ENCODE measurements at places on chromosomes 1 and 21.
A peak's percentile ranks its signal among the peaks of the same experiment; 100 is the strongest.

- DNase-seq = no peak
These were observed 6.4 kb downstream of the ASAP3 start for GRCh38 chr1:23477359-23478144.

GRCh38 chr1:59565611-59566410 lies 248.9 kb upstream of the HOOK1 start:
- DNase-seq = no peak

DNA sequence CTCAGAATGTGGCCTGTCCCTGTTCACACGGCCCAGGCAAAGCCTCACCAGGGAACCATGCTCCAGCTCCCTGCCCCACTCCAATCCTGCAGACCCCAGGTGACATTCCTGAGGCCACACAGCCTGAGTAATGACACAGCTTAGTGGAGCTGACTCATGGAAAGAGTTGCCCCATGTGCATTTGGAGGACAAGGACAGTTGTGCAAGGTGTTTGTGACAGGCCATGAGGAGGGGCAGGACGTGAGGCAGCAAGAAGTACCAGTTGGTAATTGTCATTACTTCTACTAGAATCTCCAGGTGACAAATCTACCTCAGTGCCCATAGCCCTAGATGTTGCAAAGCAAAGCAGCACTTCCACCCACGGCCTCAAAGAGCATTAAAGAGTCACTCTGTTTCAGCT lies 15.2 kb downstream of the PRR9 start:
- DNase-seq = peak; percentile 72

DNA sequence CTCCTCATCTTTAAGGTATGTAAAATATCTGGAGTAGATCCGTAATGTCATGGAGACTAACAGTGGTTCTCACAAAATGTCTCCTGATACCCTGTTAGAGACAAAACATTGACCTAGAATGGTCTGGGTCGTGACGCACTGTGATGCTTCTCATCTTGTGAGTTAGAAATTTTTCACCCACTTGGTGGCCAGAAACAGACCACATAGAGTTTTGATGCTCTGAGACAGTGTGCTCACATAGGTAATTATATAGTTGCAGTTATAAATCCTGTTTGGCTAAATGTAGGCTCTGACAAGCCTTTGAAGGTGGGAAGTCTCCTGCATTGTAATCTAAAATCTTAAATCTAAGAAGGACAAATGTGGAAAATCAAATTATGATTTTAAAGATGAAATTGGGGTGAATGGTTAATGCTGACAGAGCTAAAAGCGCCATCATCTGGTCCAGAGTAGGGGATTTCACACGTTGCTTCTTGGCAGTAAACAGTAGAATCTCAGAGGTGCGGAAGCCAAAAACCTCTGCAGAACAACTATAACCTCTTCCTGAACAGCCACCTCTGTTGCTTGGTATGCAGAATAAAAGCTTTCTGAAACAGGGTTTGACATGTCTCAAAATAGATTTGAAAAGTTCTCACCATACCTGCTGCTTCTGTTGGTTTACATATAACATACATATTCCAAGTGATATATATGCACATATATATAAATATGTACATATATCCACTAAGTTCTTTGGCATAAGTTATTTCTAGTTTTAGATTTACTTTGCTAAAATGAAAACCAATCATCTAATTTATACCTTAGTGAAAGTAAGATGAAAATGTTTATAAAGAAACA lies 17.1 kb downstream of the RPAP2 start:
- no peak for DNase-seq

- no peak for DNase-seq
These were observed 606.3 kb upstream of the PLXNA2 start for GRCh38 chr1:208850442-208850841.

- DNase-seq = no peak
These were observed 11.4 kb downstream of the FAM89A start for GRCh38 chr1:231028682-231029081.

DNA sequence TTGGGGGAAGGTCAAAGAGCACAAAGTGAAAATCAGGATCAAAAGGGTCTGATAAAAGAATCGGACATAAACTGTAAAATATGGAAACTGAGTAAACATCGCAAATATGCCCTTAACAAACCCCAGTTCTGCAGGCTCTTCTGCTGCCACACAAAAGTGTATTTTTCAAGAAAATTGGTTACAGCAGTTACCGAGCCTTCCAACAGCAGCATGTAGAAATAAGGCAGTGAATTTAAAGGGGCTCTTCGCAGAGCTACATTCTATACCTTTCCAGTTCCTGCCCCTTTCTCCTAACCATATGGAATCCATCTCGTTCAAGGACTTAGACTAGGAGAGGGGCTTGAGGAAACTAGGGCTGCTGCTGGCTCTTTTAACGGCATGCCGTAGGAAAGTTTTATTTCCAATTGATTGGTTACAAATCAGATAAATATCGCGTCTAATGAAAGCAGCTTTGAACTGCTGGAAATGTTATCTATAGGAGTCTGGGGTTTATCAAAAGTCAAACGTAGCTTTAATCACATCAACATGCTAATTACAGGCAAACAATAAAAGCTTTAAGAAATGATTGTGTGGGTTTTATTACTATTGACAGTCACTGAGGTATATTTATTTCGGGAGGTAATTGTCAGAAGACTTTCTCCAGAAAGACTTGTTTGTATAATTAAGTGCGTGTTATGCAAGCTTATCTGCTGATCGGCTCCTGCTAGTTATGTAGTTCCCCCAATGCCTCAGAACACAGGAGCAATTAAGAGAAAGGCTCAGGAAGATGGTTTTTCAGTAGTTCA lies 59.1 kb downstream of the GORAB start:
- no peak for DNase-seq

DNA sequence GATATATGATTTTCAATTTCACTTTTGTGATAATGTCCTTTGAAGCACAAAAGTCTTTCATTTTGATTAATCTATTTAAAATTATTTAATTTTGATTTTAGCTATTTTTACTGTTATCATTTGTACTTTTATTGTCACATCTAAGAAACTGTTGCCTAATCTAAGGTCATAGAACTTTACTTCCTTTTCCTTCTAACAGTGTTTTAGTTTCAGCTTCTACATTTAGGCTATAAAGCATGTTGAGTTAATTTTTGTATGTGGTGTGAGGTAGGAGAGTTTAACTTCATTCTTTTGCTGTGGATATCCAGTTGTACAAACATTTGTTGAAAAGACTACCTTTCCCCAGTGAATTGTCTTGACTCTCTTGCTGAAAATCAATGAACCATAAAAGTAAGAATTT lies 204.5 kb downstream of the TM2D1 start:
- peak; percentile 67 for DNase-seq

DNA sequence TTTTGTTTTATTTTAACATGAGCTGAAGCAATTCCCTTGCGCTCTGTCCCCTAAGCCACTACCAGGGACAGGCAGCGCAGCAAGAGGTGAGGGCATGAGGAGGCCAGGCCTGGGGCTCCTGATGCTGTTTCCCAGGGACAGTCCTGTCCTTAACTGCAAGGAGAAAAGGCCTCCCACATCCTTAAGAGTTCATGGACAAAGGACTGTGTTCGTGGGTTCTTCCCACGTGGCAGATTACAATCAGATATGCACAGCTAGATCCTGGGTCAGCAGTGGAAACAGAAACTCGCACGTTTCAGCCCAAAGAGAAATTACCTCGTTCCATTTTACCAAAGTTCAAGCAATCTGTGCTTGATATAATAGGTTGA lies 85.8 kb downstream of the MIS18A start:
- DNase-seq = no peak

- DNase-seq = no peak
These were observed 502.8 kb downstream of the SMYD3 start for GRCh38 chr1:246004301-246004700.

GRCh38 chr1:219559899-219560298 lies 53.0 kb downstream of the ZC3H11B start:
- no peak for DNase-seq

DNA sequence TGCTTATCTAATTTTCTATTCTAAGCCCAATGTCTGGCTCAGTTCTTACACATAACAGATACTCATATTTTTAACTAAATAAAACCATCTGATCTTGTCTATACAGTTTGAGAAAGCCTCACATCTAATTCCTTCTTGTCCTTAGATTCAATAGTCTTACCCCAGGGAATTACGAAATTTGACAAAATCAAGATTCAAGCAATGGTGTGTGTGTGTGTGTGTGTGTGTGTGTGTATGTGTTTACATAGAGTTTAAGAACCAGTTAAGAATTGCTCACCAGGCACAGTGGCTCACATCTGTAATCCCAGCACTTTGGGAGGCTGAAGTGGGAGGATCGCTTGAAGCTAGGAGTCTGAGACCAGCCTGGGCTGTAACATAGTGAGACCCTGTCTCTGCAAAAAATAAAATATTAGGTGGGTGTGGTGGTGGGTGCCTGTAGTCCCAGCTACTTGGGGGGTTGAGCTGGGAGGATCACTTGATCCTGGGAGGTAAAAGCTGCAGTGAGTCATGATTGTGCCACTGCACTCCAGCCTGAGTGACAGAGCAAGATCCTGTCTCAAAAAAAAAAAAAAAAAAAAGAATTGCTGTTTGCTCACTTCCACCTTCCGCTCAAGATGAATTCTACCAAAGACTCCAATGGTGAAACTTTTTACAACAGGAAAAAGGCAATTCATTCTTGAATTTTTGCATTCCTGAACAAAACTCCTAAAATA lies 6.2 kb downstream of the WDR64 start:
- DNase-seq = no peak

DNA sequence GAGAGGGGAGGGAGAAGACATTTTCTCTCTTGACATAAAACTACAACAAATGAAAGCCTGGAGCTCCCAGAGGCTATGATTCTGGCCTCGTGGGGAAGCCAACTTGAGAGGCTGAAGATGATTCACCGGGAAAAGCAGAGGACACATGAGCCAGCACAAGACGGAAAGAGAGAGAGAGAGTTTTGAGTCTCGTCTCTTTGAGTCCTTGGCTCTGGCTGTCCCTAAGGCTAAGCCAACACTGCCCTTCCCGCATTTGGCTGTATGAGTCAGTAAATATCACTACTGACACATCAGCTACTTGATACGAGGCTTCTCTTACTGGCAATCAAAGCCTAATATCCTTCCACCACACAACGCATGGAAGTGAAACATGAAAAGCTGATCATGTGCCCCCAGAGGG lies 95.5 kb downstream of the GRIK3 start:
- DNase-seq = no peak

DNA sequence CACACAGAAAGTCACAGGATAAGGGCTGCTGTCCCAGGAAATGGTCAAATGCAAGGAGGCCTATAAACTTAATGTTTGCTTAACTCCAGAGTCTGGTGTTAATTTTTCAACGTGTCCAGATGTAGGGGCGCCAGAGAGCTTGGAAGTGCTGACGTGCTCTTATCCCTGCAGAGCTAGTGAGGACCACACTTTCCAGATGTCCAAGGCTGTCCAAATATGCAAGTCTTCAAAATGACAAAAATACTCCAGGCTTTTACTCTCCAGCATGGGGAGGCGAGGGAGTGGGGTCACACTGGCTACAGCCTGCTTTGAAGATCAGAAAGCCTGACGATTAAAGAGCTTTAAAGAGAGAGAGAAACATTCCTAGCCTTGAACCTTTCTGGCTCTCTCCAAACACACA lies 57.6 kb downstream of the ABCA4 start:
- peak; percentile 7 for DNase-seq

GRCh38 chr1:113073479-113073950 lies 517 bp downstream of the LRIG2 start:
- DNase-seq = peak; percentile 62

DNA sequence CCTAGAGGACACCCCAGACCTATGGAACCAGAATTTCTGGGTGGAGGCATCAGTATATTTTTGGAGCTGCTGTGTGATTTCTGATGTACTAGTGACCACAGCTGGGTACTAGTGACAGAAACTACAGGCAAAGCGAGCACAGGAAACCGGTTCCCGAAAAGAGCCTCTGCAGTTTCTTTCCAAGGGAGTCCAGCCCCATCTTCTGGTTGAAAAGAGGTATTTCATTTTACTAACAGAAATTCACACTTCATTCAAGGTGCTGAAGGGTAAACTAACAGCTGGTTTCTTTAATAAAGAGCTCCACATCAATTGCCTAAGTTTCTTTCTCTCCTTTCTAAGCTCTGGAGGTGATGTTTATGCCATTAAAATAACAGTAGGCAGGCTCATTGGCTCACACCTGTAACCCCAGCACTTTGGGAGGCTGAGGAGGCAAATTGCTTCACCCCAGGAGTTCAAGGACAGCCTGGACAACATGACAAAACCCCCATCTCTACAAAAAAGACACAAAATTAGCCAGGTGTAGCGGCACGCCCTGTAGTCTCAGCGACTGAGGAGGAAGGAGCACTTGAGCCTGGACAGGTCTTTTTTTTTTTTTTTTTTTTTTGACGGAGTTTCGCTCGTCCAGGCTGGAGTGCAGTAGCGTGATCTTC lies 22.0 kb downstream of the THAP3 start:
- DNase-seq = peak; percentile 48

DNA sequence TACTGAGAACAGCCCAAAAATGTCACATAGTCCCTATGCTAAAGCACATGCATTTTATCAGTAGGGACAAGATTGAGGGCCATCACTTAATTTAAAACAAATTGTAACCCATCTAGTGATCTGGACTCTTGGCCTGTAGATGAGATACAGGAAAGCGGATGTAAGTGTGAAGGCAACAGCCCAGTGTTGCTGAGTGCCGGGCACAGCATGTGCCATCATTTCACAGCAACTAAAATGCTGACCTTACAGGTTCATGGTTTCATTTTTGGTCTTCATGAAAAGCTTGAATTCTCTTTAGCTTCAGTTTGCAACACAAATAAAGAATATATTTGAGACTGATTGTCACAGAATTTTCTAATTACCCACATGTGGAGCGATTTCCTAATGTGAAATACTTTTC lies 5.8 kb downstream of the COG2 start:
- no peak for DNase-seq

- no peak for DNase-seq
These were observed 23.9 kb downstream of the ZNF362 start for GRCh38 chr1:33280091-33280661.

GRCh38 chr1:232713785-232714184 lies 83.9 kb upstream of the SIPA1L2 start:
- no peak for DNase-seq

DNA sequence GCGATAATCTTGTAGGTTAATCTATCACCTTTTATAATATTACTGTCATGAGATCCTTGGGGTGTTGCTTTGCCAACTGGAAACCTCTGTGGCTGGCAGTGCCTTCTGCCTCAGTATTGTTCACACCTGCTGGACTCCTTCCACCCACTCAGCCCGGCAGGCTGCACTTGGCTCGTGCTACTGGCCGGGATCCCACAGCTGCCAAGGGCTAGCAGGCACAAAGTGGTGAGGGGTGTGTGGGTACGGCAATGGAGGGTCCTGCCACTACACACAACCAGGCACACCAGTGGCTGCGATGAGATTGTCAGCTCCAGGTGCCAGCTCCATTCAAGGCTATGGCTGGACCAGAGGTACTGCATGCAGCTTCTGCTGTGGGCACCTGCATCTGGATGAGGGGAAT lies 191.2 kb upstream of the LYPLAL1 start:
- no peak for DNase-seq

DNA sequence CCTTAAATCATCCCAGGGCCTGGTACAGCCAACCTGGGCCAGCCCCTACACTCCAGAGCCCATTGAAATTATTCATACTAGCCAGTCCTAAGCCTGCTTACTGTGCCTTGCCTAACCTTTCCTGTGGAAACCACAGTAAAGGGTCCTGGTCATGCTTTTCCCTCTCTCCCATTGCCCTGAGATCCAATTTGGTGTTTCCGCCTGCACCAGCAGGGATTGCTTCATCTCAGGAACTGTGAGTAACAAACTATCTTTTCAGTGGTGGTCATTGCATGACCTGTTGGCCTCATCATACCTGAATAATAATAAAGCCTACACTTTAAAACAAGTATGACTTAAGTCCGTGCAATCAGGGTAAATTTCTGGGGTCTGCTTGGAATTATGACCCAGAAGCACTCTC lies 18.7 kb upstream of the GALNT2 start:
- no peak for DNase-seq

GRCh38 chr1:85607921-85608265 lies 27.3 kb downstream of the CCN1 start:
- DNase-seq = no peak

Data from inflammatory macrophage treated with lipopolysaccharide for 4 hours (primary cell).